T-helper 1 cell treated with Interleukin-12 subunit alpha and Interleukin-12 subunit beta and Interleukin-4 antibody, amounts not matched to agents 30 ng/mL and 1 ng/mL, for 36 hours (primary cell): ENCODE measurements at places on chromosomes 11 and 22. TPM values are rescaled to one million over a fixed set of nuclear protein-coding genes. Genes with fewer than 3 reads are reported as not detected.

The C22orf42 gene
- not detected in 2 replicates for total RNA-seq

The B3GAT1 gene
- total RNA-seq: 1.2 and 1.9 TPM in 2 replicates

The TOMM22 gene
- 97.4 and 102 TPM in 2 replicates for total RNA-seq

The GUCY1A2 gene
- not detected in 2 replicates for total RNA-seq

The FOLR2 gene
- total RNA-seq: not detected in 2 replicates

The OR2AG2 gene
- 0.41 TPM in 1 of 2 replicates, not detected in the other for total RNA-seq

The NCR3LG1 gene
- 0.88 and 1.1 TPM in 2 replicates for total RNA-seq

The MS4A6A gene
- not detected in 2 replicates for total RNA-seq

The ESAM gene
- total RNA-seq: 0.41 and 0.47 TPM in 2 replicates

The PGA3 gene
- total RNA-seq: not detected in 2 replicates

The BCO2 gene
- 1.7 and 2.2 TPM in 2 replicates for total RNA-seq

The BLID gene
- not detected in 2 replicates for total RNA-seq

The CDC42EP1 gene
- 1.9 and 2.3 TPM in 2 replicates for total RNA-seq

The MUC5AC gene
- total RNA-seq: not detected in 2 replicates

The SEC14L6 gene
- total RNA-seq: not detected in 2 replicates

The ART5 gene
- not detected in 2 replicates for total RNA-seq

The PKP3 gene
- total RNA-seq: not detected in 2 replicates

The RBMXL2 gene
- total RNA-seq: 0.10 TPM in 1 of 2 replicates, not detected in the other

The TRPM5 gene
- total RNA-seq: not detected in 2 replicates

The SAA4 gene
- total RNA-seq: not detected in 2 replicates

The PDGFB gene
- total RNA-seq: 0.83 and 0.95 TPM in 2 replicates

The NLRX1 gene
- total RNA-seq: 25.2 and 26.0 TPM in 2 replicates

The ARHGAP8 gene
- 0.10 and 0.44 TPM in 2 replicates for total RNA-seq

The TRMU gene
- 66.7 and 72.4 TPM in 2 replicates for total RNA-seq

The TESMIN gene
- total RNA-seq: 2.5 and 4.6 TPM in 2 replicates

The PDE2A gene
- 0.81 and 0.90 TPM in 2 replicates for total RNA-seq

The ART1 gene
- not detected in 2 replicates for total RNA-seq

The TMEM25 gene
- total RNA-seq: 7.7 and 13.3 TPM in 2 replicates

The C22orf31 gene
- not detected in 2 replicates for total RNA-seq

The MOV10L1 gene
- not detected in 2 replicates for total RNA-seq
